Activated CD8-positive, alpha-beta memory T cell treated with anti-CD3 and anti-CD28 coated beads for 48 hours (primary cell): ENCODE measurements at places on chromosomes 12 and 14.

DNA sequence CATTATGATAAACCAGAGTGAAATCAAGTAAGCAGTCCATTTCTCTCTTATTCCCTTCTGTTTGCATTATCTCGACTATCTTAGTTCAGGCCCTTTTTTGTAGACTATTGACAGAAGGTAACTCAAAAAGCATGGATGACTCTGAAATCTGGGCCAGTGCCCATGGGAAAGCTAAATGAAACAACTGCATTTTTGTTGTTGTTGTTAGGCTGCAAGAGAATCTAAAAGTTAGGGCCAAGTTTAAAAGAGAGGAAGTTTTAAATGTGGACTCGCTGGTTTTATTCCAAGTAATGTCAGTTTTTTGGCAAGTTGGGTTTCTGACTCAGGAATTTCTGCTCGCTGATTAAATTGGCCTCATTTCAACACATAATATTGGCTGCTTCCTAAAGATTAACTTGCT lies 201.1 kb downstream of the PIK3C2G start:
- DNase-seq, result no peak

- no peak for DNase-seq
Measured at GRCh38 chr12:101982307-101982706, 79.5 kb downstream of the WASHC3 start.

GRCh38 chr14:38758661-38759060 lies 344.4 kb downstream of the SEC23A start:
- no peak for DNase-seq

DNA sequence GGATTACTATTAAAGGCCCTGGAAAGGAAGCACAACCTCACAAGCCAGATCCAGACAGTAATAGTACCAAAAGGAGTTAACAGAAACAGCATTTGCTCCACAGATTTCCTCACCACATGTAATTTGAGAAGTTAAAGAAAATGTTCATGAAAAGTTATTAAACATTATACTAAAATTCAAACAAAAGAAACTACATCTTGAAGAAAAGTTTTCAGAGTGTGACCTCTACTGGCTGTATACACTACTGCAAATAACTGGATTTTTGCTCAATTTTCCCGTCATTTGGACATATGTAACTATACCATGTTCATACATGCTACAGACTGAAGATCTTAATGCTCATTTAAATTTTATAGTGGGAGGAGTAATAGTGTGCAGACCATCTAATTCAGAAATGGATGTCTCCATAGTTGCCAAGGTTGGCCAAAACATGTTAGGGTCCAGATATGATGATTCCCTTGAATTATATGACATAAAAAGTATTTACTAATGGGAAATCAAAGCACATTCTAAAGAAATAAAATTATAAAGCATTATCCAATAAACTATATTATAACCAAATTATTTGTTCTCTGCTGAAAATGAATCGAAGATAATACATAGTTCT lies 5.6 kb downstream of the KRR1 start:
- no peak for DNase-seq

- DNase-seq, result no peak
Measured at GRCh38 chr14:40847480-40847879, 759.2 kb upstream of the LRFN5 start.

- no peak for DNase-seq
Measured at GRCh38 chr12:123960856-123961255, 11.8 kb downstream of the CCDC92 start.

DNA sequence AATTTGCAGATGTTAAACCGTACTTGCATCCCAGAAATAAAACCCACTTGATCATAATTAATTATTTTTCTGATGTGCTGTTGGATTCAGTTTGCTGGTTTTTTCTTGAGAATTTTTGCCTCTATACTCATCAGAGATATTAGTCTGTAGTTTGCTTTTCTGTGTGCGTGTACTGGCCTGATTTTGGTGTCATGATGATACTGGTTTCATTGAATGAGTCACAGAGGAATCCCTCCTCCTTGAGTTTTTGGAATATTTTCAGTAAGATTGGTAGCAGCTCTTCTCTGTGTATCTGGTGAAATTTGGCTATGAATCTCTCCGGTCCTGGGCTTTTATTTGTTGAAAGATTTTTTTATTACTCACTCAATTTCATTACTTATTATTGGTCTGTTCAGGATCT lies 100.4 kb upstream of the PMCH start:
- DNase-seq, result no peak

DNA sequence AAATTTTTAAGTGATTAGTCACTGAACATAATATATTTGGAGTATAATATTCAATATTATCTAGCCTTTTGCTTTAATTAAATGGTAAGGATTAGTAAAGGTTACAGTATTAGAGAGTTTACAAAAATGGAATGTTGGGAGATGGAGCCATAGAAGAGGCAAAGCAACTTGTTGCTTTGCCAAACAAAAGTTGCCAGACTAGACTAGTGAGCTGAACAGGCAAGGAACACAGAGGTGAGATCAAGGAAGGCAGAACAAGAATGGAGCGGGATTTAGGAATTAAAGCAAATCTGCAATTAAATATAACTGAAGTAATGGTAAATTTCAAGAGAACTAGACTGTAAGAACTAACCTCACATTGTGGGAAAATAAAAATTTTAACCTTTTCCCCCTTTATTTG lies 5.1 kb downstream of the ARF6 start:
- no peak for DNase-seq

- no peak for DNase-seq
Measured at GRCh38 chr12:83323866-83324265, 637.2 kb downstream of the TMTC2 start.

DNA sequence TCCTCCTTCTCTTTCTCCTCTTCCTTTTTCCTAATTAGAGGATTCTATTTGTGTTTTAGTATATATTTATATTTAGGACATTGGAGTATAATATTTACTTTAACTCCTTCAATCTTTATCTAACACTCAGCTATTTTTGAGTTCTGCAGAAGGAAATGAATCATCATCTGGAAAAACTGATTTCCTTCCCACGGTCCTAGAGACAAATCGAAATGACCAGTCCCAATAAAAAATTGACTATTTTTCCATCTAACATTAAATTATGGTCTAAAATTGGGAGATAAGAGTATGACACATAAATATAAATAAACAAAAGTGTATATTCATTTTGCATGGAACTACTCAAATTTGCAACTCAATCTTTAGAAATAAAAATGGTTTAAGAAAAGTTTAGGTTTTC lies 167.4 kb downstream of the TMTC3 start:
- no peak for DNase-seq

DNA sequence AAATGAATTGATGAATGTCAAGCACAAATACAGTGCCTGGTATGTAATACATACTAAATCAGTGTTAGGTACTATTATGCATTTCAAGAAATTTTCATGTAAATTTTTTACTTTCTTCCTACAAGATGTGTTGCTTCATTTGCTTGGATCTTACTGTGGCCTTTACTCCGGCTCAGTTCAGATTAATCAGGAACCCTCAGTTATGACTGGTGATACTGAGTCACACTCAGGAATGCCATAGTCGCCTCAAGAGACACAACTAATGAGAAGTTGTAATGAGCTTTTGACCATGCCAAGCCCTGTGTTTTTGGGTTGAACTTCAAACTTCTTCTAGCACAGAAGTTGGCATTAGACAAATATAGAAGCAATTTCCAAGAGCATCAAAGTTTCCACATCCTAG lies 96.0 kb downstream of the TGFB3 start:
- no peak for DNase-seq

DNA sequence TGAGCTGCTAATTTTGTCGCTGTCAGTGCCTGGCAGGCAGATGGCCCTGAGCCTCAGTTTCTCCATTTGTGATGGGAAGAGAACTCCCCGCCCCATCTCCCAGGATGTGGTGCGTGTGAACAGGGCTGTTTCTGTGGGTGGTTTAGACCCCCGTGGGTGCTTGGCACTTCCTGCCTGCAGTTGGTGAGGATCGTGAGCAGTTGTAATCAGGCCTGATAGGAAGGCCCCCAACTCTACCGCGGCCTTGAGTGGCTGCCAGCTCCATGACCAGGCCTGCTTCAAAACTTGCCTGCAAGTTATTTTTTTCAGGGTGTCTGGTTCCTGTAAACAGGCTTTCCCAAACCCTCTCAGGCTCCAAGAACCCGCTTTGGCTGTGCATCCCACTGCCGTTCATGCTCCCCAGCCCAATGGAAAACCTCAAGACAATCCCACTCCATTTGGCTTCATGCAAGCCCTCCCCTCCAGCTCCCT lies 138.4 kb downstream of the ZFP36L1 start:
- no peak for DNase-seq

DNA sequence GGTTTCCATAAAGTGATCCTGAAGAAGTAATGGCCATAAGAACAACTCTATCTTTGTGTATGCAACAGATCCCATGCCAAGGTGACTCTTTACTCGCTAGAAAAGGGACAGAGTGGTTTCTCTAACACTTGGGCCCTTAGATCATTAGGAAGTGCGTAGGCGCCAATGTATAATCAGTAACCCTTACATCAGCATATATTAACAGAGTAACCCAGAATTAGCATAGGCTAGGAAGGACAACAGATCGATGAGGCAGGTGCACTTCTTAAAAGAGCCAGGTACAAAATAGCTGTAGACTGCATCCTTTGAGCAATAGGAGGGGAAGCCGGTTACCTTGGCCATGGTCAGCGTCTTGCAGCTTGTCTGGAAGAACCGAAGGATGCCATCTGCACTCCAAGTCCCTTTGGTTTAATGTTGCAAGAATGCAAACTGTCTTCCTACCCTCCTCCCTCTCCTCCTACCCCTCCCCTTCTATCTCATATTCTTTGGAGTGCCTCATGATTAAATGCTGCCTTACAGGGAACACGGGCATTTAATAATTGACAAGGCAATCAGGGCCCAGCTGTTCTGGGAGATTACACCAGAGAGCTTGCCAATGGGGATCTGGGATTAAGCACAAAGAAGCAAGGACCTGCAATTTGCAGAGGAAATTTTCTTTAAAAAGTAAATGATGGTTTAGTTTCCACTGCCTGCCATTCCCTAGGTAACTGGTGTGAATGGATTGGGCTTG lies 8.0 kb downstream of the GSG1 start:
- no peak for DNase-seq

DNA sequence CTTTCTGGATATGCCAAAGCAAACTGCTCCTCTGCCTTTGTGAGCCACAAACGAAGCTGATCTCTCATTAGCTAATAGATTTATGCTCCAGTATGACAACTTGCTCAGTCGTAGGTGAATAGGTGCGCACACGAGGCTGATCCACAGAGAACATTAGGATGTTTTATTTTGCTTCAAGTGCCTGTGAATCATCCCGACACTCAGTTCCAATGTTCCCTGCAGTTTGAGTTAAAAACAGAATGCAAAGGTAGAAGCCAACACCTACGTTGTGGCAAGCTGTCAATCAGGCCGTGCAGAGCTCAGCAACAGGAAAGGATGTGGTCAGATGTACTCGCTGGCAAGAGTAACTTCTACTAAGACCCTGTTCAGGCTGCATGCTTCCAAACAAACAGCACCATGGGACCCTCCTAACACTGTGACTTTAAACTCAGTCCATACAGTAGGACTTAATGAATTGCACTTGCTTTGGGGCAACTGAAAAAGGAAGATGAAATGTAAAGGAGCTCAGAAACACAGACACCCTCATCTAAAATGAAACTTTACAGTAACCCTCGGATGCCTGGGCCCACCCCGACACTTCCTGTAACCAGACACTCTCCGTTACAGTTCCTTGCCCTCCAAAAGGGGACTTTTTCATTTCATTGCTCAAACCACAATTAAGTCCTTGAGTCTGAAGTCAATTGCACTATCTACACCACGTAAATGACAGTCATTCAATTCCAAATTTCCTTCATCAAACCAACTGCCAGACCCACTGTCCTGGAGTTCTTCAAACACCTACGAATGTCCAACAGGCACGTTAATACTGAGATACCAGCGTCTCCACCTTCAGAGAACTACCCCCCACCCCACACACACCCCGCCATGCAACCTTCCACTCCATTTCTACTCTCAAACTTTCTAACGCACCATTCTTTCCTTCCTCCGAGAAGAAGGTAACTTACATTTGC lies 1.6 kb downstream of the CCDC88C start:
- no peak for DNase-seq

- no peak for DNase-seq
Measured at GRCh38 chr12:71011261-71011660, 90.7 kb upstream of the PTPRR start.

GRCh38 chr12:12983420-12984035 lies 16.5 kb downstream of the HEBP1 start:
- DNase-seq, result no peak

- DNase-seq, result no peak
Measured at GRCh38 chr12:52035926-52036325, 15.3 kb upstream of the NR4A1 start.

DNA sequence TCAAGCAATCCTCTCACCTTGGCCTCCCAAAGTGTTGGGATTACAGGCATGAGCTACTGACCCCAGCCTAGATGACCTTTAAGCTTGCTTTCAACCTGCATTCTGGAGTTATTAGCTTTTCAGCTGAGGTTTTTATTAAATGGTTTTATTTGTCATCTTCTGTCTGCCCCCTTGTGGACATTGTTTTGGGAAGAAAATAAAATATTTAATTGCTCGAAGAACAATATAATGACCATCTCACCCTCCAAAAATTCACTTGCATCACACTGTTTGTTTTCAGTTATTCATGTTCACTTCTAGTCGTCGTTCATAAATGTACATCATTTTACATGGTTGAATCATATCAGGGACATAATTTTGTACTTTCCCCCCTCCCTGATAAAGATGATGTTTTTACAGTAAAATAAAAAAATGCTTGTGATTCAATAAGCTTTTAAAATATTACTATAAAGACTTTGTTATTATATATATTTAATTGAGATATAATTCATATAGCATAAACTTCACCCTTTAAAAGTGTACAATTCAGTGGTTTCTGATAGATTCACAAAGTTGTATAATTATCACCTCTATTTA lies 10.1 kb upstream of the SPATS2 start:
- DNase-seq, result no peak

DNA sequence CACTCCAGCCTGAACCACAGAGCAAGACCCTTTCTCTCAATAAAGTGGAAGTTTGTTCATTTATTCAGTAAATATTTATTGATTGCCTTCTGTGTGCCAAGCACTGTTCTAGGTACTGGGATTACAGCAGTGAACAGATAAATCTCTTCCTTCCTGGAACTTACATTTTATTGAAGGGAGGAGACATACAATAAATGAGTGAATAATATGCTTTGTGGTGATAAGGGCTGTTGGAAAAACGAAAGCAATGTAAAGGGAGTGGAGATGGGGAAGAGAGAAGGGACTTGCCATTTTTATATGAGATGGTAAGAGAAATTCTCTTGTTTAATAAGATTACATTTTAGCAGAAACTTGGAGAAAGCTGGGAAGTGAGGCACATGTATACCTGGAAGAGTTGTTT lies 1.6 kb downstream of the GSKIP start:
- DNase-seq, result no peak
